ENCODE measurements at places on chromosomes 2 and 18. TPM values are rescaled to one million over a fixed set of nuclear protein-coding genes. Genes with fewer than 3 reads are reported as not detected.

DNA sequence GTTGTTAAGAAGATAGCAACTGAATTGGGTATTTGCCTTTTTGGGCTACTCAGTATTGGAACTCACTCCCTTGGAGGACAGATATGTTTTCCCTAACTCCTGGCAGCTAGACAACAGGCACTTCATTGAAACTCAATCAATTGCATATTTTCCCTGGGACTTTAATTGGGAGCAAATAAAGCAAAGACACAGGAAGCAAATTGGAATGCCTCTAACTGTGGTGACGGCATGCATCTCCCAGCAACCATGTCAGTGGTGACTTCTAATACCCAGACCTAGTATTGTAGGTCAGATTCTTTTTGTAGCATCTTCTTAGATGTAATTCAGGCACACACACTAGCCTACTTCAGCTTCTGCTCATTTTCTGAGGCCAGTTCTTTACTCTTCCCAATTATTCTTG is 164.2 kb upstream of the SETBP1 start:
- no peaks in the 10 kb centered on the region for H3K36me3 ChIP-seq
- no peaks in the 10 kb centered on the region for H3K27me3 ChIP-seq
- H3K4me3 ChIP-seq, result no peak overlapping the region
- DNase-seq, result no peak

Gene BOLL
- not detected for total RNA-seq

DNA sequence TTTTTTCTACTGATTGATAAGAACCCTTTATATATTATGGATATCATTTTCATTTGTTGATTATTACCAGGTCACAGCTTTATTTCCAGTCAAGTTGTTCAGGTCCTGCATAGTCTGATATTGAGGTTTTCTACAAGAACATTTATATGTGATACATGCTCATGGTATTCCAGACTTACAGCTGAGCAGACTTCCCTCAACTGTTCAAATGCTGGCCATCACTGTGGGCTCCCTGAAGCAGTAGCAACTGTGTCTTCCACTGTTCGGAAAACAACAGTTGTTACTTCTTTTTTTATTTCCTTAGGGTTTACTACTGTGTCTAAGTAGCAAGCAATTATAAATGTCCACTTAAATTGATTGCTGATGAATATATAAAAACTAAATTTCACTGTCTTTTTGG is 79.5 kb downstream of the DGKD start:
- H3K36me3 ChIP-seq, result peaks cover 40% of the 10 kb centered on the region
- DNase-seq, result peak; percentile 15
- peaks cover 24% of the 10 kb centered on the region for H3K4me1 ChIP-seq
- no peaks in the 10 kb centered on the region for H3K27me3 ChIP-seq

GRCh38 chr2:237304763-237305514 is 109.0 kb downstream of the COL6A3 start:
- no peak overlapping the region for H3K4me3 ChIP-seq
- no peaks in the 10 kb centered on the region for H3K27me3 ChIP-seq
- DNase-seq, result no peak
- H3K36me3 ChIP-seq, result no peaks in the 10 kb centered on the region
- no peak overlapping the region for H3K27ac ChIP-seq

DNA sequence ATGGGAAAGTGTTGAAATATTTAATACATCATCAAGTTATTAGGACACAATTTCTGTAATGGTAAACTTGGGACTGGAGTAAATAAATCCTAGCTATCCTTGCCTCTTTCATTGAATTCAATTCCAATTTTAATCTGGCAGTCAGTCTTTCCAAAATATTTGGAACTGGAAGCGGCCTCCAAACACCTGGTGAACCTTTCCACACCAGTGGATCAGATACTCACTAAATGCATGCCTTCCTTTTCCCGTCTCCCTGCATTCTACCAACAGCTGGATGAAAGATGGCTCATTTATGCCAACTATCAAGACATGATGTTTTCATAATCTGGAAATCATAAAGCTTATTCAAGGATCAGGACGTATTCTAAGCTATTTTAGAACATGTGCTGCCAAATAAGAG is 488.2 kb upstream of the SPHKAP start:
- DNase-seq, result no peak
- H3K36me3 ChIP-seq, result no peaks in the 10 kb centered on the region
- H3K4me1 ChIP-seq, result no peaks in the 10 kb centered on the region
- H3K27me3 ChIP-seq, result no peaks in the 10 kb centered on the region

GRCh38 chr2:54081574-54081973 is 33.8 kb upstream of the ACYP2 start:
- H3K4me3 ChIP-seq, result no peak overlapping the region
- no peak overlapping the region for H3K27ac ChIP-seq
- H3K4me1 ChIP-seq, result no peaks in the 10 kb centered on the region
- no peaks in the 10 kb centered on the region for H3K36me3 ChIP-seq
- DNase-seq, result no peak
- H3K27me3 ChIP-seq, result no peaks in the 10 kb centered on the region

Gene LINC00305
- total RNA-seq, result not detected

Gene DYTN
- total RNA-seq, result not detected

GRCh38 chr2:218291318-218292047 is 820 bp downstream of the TMBIM1 start:
- no peaks in the 10 kb centered on the region for H3K27me3 ChIP-seq
- peak overlapping the region; percentile 97 for H3K27ac ChIP-seq
- peak; percentile 71 for DNase-seq
- no peaks in the 10 kb centered on the region for H3K36me3 ChIP-seq
- peak overlapping the region; percentile 72 for H3K4me3 ChIP-seq

GRCh38 chr2:10043906-10044601 is 704 bp downstream of the KLF11 start:
- H3K4me3 ChIP-seq, result peak overlapping the region; percentile 67
- H3K27me3 ChIP-seq, result no peaks in the 10 kb centered on the region
- peak overlapping the region; percentile 99 for H3K27ac ChIP-seq
- DNase-seq, result peak; percentile 99
- H3K36me3 ChIP-seq, result peaks cover 19% of the 10 kb centered on the region

Data from stomach (tissue), 19 donors.